ENCODE measurements at places on chromosomes 2 and 18.

DNA sequence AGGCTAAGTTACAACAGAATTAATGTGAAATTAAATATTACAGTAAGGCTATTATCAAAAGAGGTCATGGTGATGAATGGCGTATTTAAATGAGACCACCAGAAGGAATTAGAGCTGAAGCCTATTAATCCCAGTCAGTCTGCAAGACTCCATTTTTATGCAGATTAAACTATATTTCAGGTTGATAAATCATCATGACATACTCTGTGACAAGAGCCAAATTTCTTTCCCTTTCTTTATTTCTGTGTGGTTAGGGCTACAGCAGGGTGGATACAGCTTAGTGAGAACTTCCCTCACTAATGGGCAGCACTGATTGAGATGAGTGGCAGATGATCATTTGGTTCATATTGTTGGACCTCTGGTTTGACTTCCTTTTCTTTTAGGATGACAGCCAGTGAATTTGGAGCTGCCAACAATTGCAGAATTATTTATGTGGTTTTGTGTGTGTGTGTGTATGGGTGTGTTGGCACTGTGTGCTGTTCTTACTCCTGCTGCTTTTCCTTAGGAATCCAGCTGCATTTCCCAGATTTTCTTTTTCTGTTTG, 481.3 kb downstream of the PIK3C3 start:
- no peak for DNase-seq

- peak; percentile 96 for DNase-seq
Observed at GRCh38 chr2:28716265-28716865, 35.3 kb upstream of the PPP1CB start.

DNA sequence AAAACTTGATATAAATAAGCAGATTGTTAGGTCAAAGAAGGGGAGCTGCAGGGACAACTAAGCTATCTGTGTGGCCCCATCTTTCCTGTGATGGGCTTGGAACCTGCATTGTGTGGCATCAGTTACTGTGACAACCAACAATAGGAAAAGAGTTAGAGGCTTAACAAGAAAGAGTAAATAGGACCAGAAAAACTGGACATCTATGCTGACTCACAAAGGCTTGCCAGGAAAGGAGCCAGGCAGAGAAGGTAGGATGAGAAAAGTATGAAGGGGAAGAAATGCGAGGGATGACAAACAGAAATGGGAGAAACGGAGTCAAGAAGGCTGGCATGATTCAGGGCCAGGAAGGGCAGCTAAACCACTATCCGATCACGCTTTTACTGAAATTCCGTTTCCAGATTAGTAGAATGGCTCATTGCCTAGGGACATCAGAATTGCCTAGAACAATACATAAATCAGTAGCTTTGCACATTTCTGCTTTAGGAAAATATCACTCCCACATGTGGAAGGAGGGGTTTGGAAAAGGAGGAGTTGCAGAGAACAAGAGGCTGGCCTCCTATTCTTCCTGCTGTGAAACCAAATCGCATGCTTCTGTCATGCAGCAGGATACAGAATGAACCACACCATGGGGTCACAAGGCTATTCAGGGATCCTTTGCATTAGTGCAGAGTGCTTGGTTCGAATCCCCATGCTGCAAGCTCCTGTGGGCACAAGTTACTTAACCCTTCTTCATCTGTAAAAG, 7.3 kb downstream of the PLA2R1 start:
- DNase-seq, result no peak

- no peak for DNase-seq
Observed at GRCh38 chr18:14978962-14979535, 231.1 kb downstream of the ANKRD30B start.

DNA sequence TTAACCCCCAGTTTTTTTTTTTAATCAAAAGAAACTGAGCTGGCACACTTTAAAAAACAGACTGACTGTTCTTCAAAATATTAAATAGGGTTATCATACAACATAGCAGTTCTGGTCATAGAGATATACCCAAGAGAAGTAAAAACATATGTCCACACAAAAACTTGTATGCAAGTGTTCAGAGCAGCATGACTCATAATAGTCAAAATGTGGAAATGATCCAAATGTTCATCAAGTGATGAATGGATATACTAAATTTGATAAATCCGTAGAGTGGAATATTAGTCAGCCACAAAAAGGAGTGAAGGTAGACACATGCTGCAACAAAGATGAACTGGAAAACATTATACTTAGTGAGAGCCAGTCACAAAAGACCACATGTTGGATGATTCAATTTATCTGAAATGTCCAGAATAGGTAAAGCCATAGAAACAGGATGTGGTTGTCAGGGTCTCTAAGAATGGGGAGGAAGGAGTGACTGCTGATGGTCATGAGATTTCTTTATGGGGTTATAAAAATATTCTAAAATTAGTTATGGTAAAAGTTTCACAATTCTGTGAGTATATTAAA, 5.1 kb downstream of the SMIM21 start:
- peak; percentile 51 for DNase-seq

- no peak for DNase-seq
Observed at GRCh38 chr2:942775-943460, 7.7 kb upstream of the SNTG2 start.

Measured in iris pigment epithelial cell (primary cell).